NCI-H1092 (cell line): ENCODE measurements at places on chromosomes 3 and 15.

- DNase-seq = no peak
Observed at GRCh38 chr15:92576597-92577200, 78.9 kb downstream of the FAM174B start.

GRCh38 chr15:81302701-81303109, 21.2 kb downstream of the STARD5 start:
- DNase-seq = no peak

GRCh38 chr15:71198846-71199245, 83.6 kb downstream of the THSD4 start:
- DNase-seq = no peak

GRCh38 chr3:155991212-155991611, 120.8 kb downstream of the GMPS start:
- DNase-seq = no peak

DNA sequence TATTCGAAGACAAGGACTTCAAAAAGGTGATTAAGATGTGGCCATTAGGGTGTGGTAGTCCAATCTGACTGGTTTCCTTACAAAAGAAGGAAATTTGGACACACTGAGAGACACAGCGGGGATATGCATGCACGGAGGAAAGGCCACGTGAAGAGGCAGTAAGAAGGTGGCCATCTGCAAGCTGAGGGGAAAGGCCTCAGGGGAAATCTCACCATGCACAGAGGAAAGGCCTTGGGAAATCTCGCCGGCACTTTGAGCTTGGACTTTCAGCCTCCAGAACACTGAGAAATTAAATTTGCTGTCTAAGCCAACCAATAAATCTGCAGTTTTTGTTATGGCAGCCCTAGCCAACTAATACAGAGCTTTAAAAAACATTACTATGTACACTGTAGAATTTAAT, 78.8 kb downstream of the DLG1 start:
- no peak for DNase-seq

- DNase-seq = no peak
Observed at GRCh38 chr15:85892232-85892631, 97.5 kb upstream of the KLHL25 start.

DNA sequence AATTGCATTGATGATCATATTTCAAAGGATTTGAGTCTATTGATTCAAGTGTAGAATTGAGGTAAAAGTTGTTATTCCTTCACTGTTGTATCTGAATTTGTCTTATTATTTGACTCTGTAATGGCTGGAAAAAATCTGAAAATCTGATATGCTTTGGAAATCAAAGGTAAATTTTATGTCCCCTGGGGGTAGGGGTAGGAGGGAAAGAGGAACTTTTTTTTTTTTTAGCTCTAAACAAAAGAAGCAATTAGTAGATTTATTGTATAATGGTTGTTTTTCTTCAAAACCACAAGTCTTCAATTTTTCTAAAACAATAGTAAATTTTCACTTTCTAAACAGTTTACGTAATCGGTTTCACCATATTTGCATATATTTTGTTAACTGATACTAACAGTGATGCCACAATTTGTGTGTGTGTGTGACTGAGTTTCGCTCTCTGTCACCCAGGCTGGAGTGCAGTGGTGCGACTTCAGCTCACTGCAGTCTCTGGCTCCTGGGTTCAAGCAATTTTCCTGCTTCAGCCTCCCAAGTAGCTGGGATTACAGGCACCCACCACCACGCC, 91.7 kb upstream of the GOLGA6L4 start:
- DNase-seq = no peak
